ENCODE measurements at places on chromosomes 12 and 14. TPM values are rescaled to one million over a fixed set of nuclear protein-coding genes. Genes with fewer than 3 reads are reported as not detected.

The FAIM2 gene
- total RNA-seq: 0.49 TPM

DNA sequence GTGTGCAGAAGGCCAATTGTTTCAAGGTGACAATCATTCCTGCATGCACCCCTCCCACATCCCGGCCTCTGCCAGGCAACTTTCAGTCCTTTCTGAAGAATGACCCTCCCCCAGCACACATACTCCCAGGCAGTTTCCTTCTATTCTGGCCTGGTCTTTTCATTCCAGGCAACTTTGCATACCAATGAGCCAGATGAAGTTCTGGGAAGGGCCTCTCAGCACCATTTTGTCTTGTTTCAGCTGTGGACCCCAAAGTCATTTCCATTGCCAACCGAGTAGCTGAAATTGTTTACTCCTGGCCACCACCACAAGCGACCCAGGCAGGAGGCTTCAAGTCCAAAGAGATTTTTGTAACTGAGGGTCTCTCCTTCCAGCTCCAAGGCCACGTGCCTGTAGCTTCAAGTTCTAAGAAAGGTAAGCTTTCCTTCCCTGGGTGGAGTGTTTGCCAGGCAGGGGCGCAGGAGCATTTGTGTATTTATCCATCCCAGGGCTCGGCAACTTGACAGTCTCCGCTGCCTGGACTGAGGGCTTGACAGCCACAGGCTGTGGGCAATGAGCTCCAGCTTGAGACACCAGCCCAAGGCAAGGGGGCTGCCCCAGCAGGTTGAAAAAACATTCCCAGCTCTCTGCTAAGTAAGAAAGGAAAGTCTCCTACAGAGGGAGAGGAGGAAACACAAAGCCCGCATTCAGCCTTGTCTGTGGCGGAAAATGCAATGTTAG is 16.4 kb downstream of the BCL2L14 start:
- DNase-seq: no peak

The AMN gene
- 0.44 TPM for total RNA-seq

DNA sequence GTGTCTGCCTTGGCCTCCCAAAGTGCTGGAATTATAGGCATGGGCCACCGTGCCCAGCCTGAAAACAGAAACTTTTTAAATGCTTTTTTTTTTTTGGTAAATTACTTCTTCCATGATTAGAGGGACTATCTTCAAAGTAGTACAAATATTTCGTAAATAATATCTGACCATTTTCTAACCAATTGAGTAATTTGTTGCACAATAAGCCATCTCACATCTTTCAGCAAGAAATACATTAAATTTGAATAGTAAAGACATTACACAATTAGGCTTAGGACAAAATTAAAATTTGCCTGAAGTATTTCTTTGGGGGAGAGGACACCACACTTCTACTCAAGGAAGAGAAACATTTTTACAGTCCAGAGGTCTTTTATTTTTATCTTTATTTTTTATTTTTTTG is 84.7 kb upstream of the STRN3 start:
- no peak for DNase-seq

- DNase-seq: no peak
Measured at GRCh38 chr14:101480022-101480746, 81.1 kb upstream of the DIO3 start.

The SLC38A4 gene
- not detected for total RNA-seq

DNA sequence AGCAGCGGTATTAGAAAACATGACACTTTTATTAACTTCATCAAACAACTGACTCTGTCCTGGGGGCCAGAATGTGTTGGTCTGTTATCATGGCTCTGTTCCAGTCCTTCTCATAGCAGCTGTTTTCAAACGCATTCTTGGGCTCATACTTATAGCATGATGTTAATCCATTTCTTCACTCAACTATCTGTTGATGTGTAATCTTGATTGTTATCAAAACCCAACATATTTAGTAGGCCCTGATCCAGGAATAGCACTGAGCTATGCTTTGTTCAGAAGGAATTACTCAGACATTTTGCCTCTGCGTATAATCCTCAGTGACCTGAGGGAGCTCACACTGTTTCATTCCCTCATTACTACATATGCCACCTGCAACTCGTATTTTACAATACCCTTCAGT is 315.9 kb downstream of the BMP4 start:
- DNase-seq: no peak

DNA sequence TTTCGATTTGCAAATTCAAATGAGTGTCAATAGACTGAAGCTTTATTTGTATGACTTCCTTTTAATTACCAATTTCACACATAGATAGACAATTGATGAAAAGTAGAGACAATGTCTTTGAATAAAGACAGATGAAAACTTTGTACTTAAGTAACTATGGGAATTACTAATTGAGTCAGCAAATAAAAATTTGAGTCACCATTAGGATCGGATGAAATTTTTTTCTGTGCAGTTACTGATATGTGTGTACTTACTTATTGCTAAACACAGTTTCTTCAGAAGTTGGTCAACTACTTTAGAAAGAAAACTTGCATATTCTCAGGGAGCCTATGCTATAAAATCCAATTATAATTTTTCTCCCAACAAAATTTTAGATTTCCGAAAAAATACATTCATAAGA is 224.9 kb upstream of the SLC16A7 start:
- DNase-seq: no peak

Measured in activated T-helper 1 cell treated with anti-CD3 and anti-CD28 coated beads, Interleukin-12 subunit alpha, Interleukin-12 subunit beta, Interleukin-2, Interleukin-4 antibody, amounts not matched to agents 30 ng/mL and 10 ng/mL and 1 ng/mL, durations not matched to agents 14 hours and 24 hours and 36 hours (primary cell).